ENCODE measurements at places on chromosomes 5 and 9. TPM values are rescaled to one million over a fixed set of nuclear protein-coding genes. Genes with fewer than 3 reads are reported as not detected.

The SLU7 gene
- total RNA-seq = 39.0 TPM

The PCDHB2 gene
- total RNA-seq = 0.32 TPM

The NSA2 gene
- 66.1 TPM for total RNA-seq

The COL15A1 gene
- total RNA-seq = 1.7 TPM

The SMIM33 gene
- total RNA-seq = not detected

The RNF208 gene
- total RNA-seq = not detected

The KCNV2 gene
- not detected for total RNA-seq

The C9 gene
- total RNA-seq = not detected

The OLFML2A gene
- total RNA-seq = 5.5 TPM

The F2R gene
- 117 TPM for total RNA-seq

The ENG gene
- 30.7 TPM for total RNA-seq

The P4HA2 gene
- total RNA-seq = 191 TPM

The CD74 gene
- 0.32 TPM for total RNA-seq

The GPR21 gene
- 1.9 TPM for total RNA-seq

The TYRP1 gene
- 0.43 TPM for total RNA-seq

The CD14 gene
- 0.97 TPM for total RNA-seq

The PRRT1B gene
- total RNA-seq = not detected

- DNase-seq = peak; percentile 68
Measured at GRCh38 chr5:140293091-140293848, 9.6 kb downstream of the PFDN1 start.

- DNase-seq = no peak
Measured at GRCh38 chr9:96086936-96087571, 211.6 kb downstream of the ERCC6L2 start.

DNA sequence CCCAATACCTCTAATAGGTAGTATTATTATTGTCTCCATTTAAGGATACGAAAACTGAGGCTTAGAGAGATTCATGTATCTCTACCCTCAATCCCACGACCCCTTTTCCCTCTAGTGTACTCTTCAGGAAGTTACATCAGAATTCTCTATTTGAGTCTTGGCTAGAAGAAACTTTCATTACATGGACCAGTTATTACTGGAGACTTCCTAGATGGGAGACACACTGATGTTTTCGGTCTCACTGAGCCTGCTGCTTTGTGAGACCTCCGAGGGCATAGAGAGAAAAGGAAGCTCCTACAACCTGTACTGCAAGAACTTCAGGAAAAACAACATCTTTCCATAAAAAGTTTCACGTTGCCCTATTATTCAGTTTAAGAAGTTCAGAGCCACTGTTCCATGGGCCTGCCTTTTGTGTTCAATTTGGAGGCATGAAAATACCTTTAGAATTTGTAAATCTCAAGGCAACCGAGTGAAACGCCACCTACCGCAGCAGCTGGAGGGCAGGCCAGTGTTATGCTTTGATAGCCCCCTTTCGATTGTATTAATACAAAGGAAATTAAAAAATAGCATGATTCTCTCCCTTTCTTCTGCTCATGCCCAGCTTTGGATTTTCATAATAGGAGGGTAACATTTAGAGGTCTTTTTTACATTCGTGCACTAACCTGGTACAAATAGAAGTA is 223.3 kb downstream of the EBF1 start:
- DNase-seq = no peak

GRCh38 chr9:3508521-3509291 is 17.1 kb downstream of the RFX3 start:
- DNase-seq = peak; percentile 75

DNA sequence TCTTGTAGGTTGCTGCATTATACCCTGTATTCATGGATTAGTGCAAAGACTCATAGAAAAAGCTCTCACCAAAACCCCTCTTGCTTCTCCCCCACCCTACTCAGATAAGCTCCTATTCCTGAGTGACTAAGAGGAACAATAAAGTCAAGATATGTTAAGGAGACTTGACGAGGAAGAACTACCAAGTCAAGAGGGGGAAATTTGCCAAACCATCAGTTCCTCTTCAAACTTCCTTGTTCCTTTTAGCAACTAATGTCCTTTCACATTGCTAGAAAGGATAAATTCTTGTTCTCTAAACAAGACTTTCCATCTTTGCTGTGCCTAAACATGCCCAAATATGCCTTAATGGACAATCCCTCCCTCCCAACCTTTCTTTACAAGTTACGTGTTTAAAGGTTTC is 27.0 kb downstream of the CNOT8 start:
- no peak for DNase-seq

- DNase-seq = no peak
Measured at GRCh38 chr9:37025071-37025822, 8.8 kb downstream of the PAX5 start.

DNA sequence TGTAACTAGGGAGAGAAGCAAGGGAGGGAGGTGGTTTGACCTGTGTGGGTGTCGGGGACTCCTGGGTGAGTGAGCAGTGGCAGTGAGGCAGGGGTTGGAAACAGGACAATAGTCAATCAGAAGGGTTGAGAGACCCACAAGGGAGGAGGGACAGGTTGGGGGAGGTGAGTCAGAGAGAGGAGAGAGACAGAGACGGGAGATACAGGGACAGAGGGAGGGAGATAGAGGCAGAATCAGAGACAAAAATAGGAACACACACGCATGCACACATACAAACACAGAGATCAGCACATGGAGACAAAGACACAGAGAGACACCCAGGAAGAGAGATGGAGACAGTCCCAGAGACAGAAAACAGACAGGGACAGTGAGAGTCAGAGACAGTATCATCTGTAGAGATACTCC is 39.3 kb upstream of the PTGS1 start:
- DNase-seq = no peak

DNA sequence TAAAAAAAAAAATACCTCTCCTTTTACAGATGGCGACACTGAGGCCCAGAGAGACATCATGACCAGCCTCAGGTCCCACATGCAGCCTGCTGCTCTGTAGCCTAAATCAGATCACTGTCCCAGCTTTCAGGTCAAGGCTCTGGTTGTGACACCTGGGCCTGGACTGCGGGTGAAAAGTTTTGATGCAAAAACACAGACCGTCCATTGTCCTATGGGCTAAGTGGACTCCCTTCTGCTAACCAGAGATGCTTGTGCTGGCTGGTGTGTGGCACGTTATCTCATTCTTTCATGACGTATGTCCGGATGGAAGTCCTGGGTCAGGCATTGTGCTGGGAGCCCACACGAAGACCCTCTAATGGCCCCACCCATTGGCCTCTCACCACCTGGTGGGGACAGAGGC is 7.8 kb downstream of the NEK6 start:
- DNase-seq = no peak

DNA sequence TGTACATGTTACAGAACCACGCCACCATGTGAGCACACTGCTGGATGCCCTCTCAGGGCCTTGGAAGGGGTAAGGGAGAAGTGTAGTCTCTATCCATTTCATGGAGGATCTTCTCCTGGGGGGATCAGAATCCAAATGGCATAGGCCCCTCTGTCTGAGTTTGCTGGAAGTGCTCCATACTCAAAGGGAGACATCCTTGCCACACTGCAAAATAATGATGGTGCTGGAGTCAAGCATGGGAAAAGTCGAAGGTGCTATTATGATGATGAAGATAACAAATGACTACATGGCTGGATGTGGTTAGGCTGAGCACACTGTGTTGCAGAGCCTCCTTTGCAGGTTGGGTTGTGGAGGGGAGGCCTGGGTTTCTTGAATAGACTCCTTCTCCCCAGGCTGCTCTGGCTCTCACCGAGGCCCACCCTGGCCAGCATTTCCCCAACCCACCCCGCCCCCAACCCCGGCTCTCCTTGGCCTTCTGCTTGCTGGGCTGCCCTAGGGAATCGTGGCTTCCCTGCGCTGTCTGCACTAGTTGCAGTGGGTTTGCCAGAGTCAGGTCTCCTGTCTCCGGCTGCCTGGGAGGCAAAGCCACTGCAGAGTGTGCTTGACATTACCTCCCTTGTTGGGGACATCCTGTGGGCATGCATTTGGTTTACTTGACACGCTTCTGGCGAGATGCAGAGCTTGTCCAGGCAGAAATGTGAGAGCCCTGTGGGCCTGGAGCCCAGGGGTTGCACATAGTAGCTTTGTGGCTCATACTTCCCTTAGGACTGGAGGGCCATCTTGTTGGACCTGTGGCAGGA is 3.0 kb downstream of the MVB12B start:
- no peak for DNase-seq

DNA sequence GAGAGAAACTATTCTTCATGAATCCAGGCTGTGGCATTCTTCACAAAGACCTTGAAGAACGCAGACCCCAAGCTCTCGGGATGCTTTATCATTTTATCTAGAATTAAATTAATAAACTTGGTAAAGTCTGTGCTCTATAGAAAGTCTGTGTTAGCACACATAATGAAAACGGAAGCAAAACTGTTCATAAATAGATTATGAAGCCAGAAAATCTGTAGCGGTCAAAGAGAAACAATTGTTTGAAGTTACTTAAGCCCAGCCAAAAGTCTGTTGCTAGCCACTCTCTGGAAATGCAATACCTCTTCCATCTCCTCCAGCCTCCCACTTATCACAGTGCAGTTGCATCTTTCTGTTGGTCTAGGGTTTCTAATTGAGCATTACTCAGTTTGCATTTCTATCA is 375.9 kb downstream of the KIF4B start:
- DNase-seq = no peak

- no peak for DNase-seq
Measured at GRCh38 chr5:143564417-143564816, 160.9 kb upstream of the NR3C1 start.

GRCh38 chr5:96124589-96124988 is 162.9 kb upstream of the ELL2 start:
- DNase-seq = no peak

DNA sequence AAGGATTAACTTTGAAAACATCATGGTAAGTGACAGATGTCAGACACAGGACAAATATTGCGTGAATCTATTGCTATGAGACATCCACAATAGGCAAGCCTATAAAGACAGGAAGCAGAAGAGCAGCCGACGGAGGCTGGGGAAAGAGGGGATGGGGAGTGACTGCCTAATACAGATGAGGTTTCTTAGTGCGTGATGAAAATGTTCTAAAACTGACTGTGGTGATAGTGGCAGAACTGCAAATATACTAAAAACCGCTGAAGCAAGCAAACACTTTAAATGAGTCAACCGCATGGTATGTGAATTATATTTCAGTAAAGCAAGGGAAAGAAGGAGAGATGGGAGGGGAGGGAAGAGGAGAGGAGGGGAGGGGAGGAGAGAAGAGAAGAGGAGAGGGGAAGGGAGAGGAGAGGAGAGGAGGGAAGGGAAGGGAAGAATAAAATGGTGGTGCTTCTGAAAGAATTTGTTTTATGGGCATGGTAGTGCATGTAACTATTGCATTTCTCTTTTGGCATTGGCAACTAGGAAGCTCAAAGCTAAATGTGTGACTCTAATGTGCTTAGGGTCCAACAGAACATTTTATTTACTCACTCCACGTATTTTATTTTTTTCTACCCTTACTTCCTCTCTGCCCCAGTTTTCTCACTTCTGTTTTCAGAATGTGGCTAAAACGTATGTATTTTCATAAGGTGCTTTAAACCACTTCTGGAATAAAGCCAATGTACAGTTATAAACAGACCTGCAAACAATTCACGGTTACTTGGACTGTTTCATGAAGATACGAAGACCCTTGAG is 21.3 kb downstream of the AKNA start:
- DNase-seq = peak; percentile 95

DNA sequence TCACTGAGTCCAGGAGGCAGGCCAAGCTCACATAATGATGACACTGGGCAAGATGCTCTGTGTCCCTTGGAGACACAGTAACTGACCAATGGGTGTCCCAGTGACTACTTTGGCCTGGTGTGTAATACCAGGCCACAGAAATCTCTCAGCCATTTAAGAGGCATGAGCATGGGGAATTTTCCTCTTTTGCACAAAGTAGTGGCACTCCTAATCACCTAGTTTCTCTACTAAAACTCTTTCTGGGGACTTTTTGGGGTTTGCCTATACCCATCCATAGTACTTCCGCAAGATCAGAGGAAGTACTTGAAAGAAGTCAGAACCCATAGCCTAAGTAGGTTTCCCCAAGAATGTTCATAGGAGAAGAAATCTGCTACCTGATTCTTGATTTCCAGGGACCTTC is 161.9 kb downstream of the ARSB start:
- no peak for DNase-seq

DNA sequence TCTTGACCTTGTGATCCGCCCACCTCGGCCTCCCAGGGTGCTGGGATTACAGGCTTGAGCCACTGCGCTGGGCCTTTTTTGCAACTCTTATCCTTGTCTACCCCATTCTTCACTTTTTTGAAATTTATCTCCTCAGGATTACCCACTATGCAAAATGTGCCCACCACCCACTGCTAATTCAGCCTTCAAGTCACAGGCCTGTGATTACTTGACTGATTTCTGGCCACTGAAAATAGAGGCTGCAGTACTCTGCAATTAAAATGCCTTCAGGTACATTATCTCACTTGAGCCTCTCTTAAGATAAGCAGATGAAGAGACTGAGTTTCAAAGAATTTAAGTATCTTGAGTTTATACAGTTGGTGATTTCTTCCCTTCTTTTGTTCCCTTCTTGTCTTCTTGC is 112.4 kb upstream of the SPATA31D4 start:
- no peak for DNase-seq

- no peak for DNase-seq
Measured at GRCh38 chr5:68147659-68148058, 67.9 kb upstream of the PIK3R1 start.

DNA sequence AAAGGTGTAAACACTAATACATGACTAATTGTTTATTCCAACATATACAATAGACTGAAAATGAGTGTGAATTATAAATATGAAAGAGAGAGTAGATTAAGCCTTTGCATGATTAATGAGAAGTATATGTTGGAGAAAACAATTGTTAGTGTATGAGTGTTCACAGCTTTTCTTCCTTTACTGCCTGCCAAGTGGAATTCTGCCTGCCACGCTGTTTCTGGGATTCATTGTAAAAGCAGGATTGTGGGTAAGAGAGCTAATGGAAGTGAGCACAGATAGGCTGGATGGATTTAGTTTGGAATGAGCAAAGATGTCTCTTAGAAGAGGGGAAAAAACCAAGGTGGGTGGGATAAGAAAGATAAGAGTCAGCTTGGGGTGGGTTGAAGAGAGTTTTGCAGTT is 129.6 kb upstream of the NMUR2 start:
- no peak for DNase-seq

- DNase-seq = no peak
Measured at GRCh38 chr5:7325975-7326913, 69.7 kb upstream of the ADCY2 start.

DNA sequence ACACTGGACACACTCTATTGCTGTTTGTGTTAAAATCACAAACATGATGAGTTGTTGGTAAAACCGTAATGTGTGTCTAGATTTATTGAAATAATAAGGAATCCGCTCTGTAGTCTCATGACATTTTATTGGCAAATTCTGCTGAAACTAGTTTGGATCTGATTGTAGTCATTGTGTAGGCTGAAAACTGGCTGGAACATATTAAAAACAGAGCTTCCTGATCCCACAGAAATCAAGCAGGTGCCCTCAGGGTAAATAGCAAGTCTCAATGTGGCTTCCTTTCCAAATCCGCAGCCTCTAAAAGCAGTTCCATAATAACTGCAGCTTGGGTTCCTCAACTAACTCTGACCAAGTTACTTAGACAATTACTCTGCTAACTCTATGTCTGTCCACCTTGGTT is 427.5 kb upstream of the KIF2A start:
- DNase-seq = no peak

GRCh38 chr9:84283946-84284345 is 56.6 kb downstream of the SLC28A3 start:
- DNase-seq = no peak

GRCh38 chr9:119283078-119283794 is 86.0 kb downstream of the BRINP1 start:
- DNase-seq = no peak

GRCh38 chr5:24909210-24909609 is 264.4 kb upstream of the CDH10 start:
- no peak for DNase-seq

GRCh38 chr5:85132269-85132668 is 747.6 kb upstream of the EDIL3 start:
- peak; percentile 0 for DNase-seq
